Suppressor macrophage treated with lipopolysaccharide for 1 hour (primary cell): ENCODE measurements at places on chromosomes 1 and 21.

DNA sequence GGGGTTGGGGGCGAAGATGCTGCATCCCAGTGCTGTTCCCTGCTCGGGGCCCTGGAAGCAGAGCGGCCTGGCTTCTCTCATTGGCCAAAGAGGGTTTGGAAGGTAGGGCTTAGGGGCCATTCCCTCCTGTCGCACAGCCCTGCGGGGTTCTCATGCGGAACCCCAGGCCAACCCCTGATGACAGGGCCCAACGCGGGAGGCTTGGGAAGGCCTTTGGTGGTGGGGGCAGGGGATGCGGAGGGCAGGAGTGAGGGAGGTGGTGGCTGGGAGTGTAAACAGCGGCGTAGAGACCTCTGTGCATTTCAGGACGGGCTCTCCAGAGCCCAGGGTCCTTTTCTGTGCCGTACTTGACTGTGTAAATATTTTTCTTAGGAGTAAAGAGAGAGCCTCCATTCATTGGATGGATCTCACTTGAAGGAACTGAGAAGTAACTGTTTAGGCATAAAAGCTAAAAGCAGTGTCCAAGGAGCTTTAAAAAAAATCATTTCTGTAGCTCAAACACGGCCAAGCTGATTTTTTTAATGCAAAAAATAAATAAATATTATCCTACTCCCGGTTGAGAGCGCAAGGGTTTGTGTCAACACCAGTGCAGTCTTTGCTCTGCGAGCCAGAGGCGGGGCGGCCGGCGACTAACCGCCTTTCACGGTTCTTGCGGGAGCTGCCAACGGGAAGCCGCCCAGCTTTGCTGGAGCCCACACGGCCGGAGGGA, 169.1 kb downstream of the PRDM16 start:
- no peak for DNase-seq

- DNase-seq, result no peak
These were observed 87.3 kb upstream of the TLR5 start for GRCh38 chr1:223230161-223230881.

DNA sequence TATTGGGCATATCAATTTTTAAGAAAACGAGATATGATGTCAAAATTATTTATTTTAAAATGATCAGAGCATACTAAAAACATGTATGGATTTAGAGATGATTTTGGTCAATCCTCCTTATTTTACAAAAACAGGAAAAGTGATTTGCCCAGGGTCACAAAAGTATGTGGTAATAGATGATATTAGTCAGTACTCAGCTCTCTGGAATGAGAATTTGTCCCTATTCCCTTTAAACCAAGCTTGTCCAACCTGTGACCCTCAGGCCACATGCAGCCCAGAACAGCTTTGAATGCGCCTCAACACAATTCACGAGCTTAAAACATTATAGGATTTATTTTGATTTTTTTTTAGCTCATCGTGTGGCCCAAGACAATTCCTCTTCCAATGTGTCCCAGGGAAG, 104.7 kb downstream of the AKT3 start:
- peak; percentile 16 for DNase-seq

DNA sequence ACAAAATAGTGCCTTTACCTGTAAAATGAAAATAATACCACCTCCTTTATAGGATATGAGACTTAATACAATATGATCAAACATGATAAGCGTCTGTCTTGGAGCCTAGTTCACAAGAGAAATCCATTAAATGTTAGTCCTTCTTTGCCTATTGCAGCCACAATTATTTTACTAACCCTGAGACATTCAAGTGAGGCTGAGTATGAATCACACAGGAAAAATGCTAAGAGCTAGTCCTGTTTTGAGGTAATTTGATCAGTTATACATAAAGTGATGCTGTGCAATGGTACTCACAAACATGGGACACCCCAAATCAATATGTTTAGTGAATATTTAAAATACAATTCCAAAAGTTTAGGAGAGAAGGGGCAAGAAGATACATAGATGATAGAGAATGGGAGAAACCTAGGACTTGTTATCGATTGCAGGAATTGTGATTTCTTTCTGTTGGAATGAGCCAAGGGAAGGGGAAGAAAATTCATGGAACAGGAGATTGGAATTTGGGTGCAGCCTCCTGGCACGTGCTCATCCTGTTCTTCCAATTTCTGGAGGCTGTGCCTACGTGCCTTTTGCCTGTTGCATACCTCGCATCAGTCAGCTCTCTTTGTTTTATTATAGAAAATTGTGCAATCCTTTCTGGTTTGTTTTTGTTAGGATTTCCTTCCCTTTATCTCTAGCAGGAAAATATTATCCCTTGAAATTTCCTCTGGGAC, 39.9 kb upstream of the BACH1 start:
- DNase-seq, result no peak

- DNase-seq, result no peak
These were observed 118.1 kb downstream of the SPSB1 start for GRCh38 chr1:9410737-9411297.

DNA sequence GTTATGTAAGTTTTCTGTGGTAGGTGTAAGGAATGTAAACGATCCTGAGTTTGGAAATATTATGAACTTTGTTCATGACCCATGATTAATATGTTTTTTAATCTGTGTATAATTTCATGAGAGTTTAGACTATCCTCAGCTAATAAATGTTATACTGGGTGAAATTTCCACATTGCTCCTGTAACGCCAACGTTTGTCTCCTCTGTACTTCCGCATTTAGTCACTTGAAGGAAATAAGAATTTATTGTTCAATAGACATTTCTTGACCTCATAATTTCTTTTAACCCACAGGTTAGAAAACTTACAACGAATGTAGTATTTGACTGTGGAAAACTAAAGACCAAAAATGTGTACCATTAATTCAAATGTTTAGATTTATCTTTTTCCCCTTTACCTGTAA, 876 bp downstream of the KCNJ15 start:
- DNase-seq, result peak; percentile 86
